ENCODE measurements at places on chromosomes 4 and X.
A peak's percentile ranks its signal among the peaks of the same experiment; 100 is the strongest.

DNA sequence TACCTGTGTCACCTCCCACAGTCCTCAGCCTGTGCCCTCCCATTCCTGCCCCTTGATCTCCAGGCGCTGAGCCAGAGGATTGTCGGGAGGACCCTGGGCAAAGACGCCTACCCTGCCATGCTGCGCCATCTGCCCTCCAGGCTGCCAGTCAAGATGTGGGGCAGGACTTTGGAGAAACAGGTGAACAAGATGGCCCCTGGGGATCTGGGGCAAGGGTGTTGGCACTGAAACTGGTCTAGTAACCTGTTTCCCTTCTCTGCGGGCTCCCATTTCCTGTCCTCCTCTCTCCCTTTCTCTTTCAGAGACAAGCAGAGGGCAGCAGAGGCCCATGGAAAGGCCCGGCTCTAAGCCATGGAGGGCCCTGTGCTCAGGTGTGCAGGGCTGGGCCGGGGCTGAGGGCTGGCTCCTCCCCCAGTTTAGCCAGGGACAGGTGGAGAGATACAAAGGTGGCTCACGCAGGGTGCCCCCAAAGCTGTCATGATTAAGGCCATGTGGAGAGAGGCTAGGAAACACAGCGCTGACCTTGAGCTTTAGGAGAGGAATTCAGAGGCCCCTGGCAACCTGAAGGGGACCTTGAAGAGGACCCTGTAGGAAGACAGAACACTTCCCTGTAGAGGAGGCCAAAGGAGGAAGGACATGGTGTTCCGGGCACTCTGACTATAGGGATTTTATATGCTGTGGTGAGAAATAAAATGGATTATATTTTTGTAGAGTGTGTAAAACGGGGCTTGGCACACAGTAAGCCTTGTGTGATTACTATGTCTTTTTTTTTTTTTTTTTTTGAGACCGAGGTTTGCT, at the start of gene GLOD5:
TSS of gene GLOD5 (plus strand) at position 74 of the 798 bp plus-strand sequence. CDS start at position 118, 44 bp downstream.
- no peak for DNase-seq

- DNase-seq = no peak
These were observed 13.9 kb upstream of the GABRB1 start for GRCh38 chr4:47017494-47017893.

DNA sequence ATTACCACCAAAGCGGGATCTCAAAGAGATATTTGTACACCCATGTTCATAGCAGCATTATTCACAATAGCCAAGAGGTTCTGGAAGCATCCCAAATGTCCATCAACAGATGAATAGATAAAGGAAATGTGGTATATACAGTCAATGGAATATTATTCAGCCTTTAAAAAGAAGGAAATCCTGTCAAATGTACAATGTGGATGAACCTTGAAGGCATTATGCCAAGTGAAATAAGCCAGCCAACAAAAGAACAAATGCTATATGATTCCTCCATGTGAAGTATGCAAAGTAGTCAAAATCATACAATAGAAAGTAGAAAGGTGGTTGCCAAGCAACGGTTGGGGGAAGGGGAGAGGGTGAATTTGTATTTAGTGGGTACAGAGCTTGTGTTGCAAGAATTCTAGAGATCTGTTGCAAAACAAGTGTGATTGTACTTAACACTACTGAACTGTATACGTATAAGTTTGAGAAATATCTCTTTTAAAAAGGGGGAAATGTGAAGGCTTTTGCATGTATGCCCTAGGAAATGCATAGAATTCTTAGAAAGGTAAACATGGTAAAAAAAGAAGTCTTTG, 5.0 kb upstream of the ZRSR2 start:
- DNase-seq = no peak

DNA sequence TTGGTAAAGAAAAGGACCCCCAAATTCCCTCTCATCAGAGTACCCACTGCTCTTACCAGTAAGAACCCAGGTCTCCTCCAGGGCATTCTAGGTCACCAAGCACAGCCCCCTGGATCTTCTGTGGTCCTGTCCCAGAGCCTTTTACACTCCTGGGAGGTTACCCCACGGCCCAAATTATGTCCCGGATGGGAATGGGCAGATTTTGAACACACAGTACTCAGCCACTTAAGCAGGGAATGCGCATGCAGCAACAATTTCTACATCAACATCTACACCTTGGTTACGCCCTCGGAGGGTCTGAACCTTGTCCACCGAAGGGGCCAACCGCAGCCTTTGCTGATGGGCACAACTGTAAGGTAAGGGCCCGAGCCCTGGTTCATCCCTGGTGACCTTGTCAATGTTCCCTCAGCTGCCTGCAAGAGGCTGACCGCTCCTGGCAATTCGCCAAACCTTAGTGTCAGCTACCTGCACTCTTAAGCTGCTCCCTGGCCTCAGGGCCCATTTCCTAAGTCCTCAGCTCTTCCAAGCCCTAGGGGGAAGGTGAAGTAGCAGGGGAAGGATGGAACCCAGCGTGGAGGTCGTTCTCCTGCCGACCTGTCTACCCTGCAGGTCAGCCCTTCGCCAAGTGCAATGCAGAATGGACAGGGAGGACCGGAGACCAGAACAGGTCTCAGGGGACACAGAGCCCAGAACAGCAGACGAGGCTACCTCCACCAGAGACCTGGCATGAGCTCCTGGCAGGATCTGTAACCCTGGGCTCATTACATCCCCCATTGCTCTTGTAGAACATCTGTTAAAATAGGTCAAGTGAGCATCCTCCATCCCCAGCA, 5.9 kb downstream of the TIMP1 start:
- DNase-seq = no peak

DNA sequence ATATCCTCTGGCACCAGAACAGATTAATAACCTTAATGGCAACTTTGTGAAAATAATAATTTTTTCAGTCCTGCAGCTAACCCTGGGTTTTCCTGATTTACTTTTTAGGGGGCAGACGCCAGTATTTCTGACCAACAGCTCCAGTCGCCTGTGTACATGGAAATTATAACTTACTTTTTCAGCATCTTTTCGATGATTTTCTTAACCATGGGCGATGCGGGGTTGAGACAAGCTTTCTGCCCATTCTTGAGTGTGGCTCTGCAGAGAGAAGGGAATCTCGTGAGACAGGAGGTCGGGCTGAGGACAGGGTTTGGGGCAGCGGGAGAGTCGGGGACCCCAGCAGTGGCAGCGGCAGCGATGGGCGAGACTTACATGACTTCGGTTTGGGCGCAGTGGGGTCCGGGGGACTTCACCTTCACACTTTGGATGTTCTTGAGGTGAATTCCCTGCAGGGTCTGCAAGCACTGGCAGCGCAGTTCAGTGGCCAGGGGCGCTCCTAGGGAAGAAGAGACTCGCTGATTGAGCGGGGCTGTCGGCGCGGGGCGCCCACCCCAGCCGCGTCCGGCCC, 484 bp downstream of the CXCL2 start:
- no peak for DNase-seq

DNA sequence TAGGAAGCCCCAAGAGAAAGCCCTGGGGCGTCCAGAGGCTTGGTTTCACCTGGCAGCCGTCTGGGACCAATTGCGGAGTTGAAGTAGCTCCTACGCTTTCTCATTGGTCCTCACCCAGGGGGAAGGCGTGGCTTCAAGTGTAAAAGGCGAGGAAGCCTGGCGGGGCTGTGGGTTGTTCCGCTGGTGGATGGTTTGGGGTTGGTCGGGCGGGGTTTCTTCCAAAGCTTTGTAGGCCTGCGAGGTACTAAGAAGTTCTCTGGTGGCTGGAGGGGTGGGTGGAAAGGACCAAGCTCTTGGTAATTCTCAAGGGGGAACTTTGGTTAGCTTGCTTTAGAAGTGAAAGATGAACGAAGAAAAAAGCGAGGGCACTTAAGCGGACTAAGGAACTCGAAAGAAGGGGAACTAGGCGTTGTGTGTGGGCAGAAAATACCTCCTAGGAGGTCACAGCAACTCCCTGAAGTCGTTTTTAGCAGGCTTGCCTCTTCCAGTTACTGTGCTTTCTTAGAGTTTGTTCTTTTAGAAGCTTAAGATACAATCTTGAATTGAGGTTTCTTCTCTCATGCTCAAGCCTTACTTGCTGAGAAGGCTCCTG, 36.6 kb downstream of the CCNG2 start:
- peak; percentile 73 for DNase-seq

DNA sequence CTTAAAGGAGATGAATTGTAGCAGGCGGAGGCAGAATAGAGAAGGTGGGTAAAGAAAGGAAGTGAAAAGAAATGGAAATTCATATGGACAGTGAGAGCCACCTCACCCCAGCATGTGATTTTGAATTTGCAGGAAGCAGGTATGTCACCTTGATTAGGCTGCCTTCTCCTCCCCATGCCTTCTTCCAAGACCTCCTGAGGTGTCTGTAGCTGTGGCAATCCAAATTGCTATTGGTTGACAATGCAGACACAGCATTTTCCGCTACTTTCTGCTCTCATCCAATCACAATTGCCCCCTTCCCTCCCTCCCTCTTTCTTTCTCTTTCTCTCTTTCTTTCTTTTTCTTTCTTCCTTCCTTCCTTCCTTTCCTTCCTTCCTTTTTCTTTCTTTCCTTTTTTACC, 38.5 kb downstream of the RAB33B start:
- DNase-seq = no peak

- no peak for DNase-seq
These were observed 11.8 kb downstream of the AASDH start for GRCh38 chr4:56375458-56375857.

DNA sequence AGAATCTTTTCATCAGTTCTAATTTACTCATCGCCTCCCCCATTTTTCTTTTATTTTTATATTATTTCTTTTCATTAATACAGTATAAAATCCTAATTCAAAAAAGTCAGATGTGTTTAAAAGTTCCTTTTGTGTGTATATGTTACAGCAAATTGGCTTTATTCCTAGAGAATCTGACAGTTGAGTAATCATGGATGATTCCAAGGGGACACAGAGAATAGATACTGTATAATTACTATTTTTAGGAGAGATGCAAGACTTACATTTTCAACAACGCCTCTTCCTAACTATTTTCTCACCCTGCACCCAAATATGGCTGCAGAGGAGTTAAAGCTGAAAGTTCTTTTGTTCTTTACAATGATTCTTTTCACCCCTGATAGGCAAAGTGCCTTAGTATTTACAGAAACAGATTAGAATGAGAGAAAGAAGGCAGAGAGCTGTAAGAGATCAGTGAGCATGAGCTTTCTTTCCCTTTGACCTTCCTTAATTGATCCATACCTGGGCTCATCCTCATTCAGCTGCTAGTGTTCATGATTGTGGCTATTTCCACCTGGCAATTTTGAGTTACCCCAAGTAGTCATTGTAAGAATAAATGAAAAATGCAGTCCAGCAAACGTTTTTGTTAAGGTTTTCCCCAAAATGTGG, 210.8 kb downstream of the SLC4A4 start:
- DNase-seq = no peak

DNA sequence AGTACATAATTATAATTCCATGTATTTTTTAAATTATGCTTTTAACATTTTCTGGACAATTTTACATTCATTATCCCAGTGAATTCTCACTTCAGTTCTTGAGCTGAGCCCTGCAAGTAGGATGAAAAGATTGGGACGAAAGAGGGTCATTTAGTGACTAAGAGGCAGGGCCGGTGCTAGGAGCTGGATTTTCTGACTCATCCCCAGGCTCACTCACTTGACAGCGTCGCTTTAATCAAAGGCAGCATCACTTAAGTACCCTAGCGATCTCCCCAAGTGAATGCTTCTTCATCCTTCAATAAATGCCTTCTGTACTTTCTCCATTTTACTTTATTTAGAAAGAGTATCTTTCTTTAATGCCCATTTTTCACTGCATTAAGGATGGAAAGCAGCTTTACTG, 263.6 kb downstream of the HS3ST1 start:
- no peak for DNase-seq

- no peak for DNase-seq
These were observed 20.7 kb downstream of the HAND2 start for GRCh38 chr4:173509036-173510001.

- DNase-seq = no peak
These were observed 63.4 kb downstream of the CLDN34 start for GRCh38 chrX:10030570-10030969.

DNA sequence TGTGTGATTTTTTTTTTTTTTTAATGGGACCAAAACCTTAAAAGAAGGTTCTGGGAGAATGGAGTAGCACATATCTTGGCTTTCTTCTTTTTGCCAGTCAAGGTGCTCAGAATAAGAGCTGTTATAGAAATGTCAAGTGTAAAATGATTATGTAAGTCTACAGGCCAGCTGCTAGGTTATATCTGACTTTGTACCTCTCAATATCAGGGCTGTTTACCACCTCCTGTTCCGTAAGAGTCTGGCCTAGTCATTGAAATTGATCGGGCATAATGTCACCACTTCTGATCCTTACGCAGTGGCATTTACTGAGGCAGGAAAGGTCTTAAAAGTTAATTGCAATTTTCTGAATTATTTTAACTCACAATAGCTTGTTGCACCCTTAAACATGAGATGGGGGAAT, 41.1 kb downstream of the LIMCH1 start:
- DNase-seq = no peak

- no peak for DNase-seq
These were observed 107.9 kb downstream of the ABLIM2 start for GRCh38 chr4:8050555-8051206.

GRCh38 chr4:176902710-176903323, 110.1 kb upstream of the VEGFC start:
- DNase-seq = no peak

GRCh38 chr4:135508006-135508714, 1306.6 kb upstream of the PABPC4L start:
- no peak for DNase-seq

- no peak for DNase-seq
These were observed 18.3 kb downstream of the SCARB2 start for GRCh38 chr4:76195326-76195725.
